ENCODE measurements at places on chromosomes 6 and 20. TPM values are rescaled to one million over a fixed set of nuclear protein-coding genes. Genes with fewer than 3 reads are reported as not detected.

DNA sequence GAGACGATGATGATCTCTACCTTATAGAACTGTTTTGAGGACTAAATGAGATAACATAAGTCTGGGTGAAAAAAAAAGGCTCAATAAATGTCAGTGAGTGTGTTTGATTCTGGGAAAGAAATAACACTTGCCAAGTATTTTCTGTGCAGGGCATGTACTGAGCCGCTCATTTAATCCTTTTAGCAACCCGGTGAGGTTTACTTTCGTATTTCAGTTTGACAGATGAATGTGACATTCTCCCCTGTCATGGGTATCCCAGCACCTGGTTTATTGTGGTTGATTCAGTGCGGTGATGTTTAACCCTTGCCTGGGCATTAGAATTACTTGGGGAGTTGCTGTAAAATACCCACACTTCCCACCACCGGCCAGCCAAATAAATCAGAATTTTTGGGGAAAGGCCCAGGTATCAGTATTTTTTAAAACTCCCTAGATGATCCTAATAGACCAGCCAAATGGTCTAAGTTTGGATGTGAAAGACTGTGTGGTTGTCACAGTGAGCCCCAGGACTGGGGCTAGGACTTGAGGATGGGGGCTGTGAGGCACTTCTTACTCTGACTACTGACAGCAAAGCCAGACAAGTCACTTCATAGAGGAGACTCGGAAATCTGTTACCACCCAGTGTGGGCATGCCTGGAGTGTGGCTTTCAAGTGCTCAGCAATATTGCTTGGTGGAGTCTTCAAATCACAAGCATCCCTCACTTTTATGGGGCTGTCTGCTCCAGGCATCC, 100.2 kb upstream of the KCNG1 start:
- no peak for DNase-seq

- DNase-seq: no peak
Measured at GRCh38 chr6:73394577-73395354, at the start of gene DDX43. TSS of gene DDX43 (plus strand) at chr6:73394828. CDS start at chr6:73394906, 78 bp downstream.

GRCh38 chr20:62511915-62512610, 36.3 kb upstream of the GATA5 start:
- no peak for DNase-seq

- DNase-seq: peak; percentile 29
Measured at GRCh38 chr6:36130667-36131510, 576 bp downstream of the MAPK13 start.

GRCh38 chr6:57268294-57268640, 46.2 kb upstream of the RAB23 start:
- no peak for DNase-seq

DNA sequence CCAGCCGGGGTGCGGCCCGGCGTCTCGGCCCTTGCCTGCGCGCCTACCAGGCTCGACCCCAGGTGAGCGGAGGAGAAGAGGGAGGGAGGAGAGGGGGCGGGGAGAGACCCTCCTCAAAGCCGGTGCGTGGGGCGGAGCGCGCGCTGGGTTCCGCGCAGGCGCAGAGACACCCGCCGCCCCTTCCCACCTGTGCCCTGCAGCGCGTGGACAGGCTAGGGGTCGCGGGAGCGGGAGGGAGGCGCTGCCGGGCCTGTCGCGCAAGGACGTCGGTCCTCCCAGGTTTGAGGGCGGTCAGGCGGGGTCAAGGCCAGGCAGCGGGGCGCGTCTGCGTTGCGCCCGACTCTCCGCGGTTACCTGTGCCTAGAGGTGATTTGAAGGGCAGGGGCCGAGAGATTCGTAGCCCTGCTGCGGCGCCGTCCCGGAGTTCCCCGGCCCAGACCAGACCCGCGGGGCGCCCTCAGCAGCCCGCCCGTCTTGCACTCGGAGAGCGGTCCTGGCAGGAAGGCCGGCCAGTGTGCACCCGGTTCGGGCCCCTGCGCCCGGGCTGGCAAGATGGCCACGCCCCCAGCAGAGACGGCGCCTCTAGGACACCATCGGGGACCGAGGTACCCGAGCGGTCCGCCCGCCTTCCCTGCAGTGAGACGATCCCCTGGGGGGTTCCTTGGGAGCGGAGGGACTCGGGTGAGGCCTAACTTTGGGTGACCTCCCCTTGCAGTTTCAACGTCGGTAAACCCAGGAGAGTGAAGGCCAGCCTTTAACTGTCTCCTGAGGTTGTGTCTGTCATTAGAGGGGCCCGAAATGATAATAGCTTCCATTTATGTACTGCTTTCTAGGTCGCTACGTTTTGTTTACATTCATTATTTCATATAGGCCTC, 546 bp downstream of the C6orf136 start:
- peak; percentile 69 for DNase-seq

DNA sequence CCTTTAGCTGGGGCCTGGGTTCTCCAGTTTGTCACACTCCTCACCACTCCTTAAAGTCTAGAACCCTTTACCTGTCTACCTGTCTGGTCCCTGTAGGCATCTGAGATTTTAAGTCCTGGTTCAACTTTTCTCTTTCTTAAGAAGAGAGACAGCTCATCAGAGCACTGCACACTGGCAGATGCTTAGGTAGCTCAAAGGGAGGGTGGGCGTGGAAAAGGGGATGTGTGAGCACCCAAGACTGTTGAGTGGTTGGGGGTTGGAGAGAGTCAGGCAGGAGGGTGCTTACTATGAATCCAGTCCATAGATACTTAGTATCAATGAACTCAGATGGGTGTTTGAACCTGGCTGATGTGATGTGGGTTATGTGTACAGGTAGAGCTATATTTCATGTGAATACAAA, 6.6 kb upstream of the KCNG1 start:
- DNase-seq: no peak

DNA sequence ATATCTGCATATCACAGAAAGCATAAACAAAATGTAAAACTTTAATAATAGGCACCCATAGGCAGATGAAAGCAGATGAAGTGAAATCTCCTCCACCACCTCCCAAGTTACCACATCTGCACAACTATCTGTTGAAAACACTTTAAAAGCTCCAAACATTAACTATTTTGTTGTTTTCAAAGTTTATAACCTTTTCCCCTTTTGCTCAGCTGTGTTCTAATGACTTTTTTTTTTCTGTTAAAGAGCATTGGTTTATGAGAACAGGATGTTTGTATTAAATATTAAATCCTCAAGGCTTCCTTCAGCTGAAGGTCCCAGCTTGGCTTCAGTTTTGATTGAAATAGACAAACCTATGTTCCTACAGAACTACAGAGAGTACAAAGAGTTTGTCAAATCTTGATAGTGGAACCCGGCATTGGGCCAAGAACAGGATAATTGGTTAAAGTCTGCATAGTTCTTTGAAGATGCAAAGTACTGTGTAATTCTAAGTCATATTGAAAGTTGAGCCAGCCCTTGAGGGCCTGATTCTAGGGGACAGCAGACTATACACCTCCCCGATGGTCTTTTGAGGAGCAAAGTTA, 255.1 kb upstream of the JAG1 start:
- DNase-seq: no peak

- no peak for DNase-seq
Measured at GRCh38 chr20:1435337-1435699, 31.3 kb downstream of the NSFL1C start.

GRCh38 chr6:56517155-56517745, 125.4 kb downstream of the DST start:
- DNase-seq: no peak

DNA sequence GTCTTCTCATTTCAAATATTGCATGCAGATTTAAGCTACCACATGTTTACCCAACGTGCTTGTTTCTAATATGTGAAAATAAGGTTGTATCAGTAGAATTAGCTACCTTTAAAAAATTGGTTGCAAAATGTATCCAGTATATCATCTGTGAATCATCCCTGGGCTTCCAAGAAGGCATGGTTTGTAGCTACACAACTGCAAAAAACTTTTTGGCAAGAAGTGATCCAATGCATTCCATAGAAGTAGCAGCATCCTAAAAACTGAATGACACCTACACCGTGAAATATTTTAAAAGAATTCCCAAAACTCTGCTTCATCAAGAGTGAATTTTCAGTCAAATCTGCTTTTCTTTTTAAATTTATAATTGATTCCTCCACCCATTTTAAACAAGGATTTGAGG, 89.1 kb downstream of the AIG1 start:
- DNase-seq: no peak

SNHG17 gene
- polyA plus RNA-seq: 75.8 TPM

SPINT4 gene
- polyA plus RNA-seq: not detected

KCNQ2 gene
- 4.5 TPM for polyA plus RNA-seq

OR2J3 gene
- polyA plus RNA-seq: not detected

MPIG6B gene
- polyA plus RNA-seq: 0.72 TPM

Measured in left renal cortex interstitium (tissue), 4 donors.